Ecto neural progenitor cell (in vitro differentiated cells): ENCODE measurements at places on chromosomes 2 and 18.

GRCh38 chr2:183219888-183220287 is 95.6 kb downstream of the NUP35 start:
- DNase-seq, result no peak

DNA sequence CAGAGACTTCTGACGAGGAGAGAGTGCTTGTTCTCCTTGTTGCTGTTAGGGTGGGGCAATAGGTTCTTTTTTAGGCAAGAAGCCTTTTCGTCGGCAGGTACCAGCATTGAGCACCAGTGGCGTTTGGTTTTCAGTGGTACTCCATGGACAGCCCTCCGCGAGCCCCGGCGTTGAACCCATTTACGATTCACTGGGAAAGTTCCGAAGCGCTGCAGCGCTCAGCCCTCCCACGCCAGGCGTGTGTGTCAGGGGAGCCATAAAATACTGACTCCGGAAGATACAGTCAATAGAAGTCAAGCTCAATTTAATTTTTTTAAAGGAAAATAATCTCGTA is 494 bp upstream of the ROCK1 start:
- DNase-seq, result no peak

DNA sequence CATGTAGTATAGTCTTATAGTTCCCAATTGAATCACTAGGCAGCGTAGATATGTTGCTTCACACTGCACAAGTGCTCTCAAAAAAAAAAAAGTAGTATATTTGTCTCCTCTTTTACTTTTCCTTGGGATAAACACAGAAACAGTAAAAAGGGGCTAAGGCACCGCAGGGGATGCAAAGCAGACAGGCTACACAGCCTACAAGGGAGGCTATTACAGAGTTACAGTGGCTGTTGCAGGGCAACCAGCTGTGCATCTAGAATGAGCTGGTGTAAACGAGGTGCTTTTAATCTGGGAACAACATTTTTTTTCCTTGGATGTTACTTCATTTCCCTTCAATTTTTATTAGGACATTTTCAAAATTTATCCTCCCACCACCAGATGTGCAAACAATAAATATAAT is 1934.7 kb upstream of the CELF4 start:
- DNase-seq, result no peak

- DNase-seq, result no peak
These were observed 46.4 kb downstream of the BMP10 start for GRCh38 chr2:68824831-68825230.

- DNase-seq, result no peak
These were observed 86.1 kb downstream of the CACNB4 start for GRCh38 chr2:152012697-152013096.
